Psoas muscle (tissue), 8 donors: ENCODE measurements at places on chromosomes 6 and 20. TPM values are rescaled to one million over a fixed set of nuclear protein-coding genes. Genes with fewer than 3 reads are reported as not detected.

GRCh38 chr20:41938353-41938752 is 320.2 kb upstream of the CHD6 start:
- no peak overlapping the region for H3K4me3 ChIP-seq
- no peak for DNase-seq

DNA sequence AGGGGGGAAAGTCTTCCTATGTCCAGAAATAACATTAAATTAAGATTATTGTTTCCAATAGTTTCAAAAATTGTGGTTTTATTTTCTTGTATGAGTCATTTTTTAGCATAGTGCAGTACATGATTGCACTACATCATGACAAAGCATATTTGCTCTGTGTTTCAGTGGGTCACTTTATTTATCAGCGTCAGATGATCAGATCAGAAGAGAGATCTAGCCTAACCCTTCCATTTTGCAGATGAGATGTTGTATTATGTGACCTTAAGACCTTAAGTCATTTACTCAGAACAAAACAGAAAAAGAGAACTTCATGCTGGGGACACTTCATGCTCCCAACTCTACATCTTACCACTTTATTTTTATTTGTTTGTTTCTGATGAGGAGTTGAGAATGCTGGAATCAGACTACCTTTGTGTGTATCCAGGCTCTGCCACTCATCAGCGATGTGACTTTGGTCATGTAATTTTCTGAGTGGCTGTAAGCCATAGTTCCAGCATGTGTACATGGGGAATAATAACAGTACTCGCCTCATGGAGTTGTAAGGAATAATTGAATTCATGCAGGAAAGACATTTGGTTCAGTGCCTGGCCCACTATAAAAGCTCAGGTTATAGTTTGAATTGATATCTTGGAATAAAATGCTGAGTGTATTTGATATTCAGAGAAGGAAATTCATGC is 13.5 kb downstream of the EYA4 start:
- H3K27me3 ChIP-seq, result no peaks in the 10 kb centered on the region
- H3K27ac ChIP-seq, result peak overlapping the region; percentile 58
- H3K36me3 ChIP-seq, result no peaks in the 10 kb centered on the region

DNA sequence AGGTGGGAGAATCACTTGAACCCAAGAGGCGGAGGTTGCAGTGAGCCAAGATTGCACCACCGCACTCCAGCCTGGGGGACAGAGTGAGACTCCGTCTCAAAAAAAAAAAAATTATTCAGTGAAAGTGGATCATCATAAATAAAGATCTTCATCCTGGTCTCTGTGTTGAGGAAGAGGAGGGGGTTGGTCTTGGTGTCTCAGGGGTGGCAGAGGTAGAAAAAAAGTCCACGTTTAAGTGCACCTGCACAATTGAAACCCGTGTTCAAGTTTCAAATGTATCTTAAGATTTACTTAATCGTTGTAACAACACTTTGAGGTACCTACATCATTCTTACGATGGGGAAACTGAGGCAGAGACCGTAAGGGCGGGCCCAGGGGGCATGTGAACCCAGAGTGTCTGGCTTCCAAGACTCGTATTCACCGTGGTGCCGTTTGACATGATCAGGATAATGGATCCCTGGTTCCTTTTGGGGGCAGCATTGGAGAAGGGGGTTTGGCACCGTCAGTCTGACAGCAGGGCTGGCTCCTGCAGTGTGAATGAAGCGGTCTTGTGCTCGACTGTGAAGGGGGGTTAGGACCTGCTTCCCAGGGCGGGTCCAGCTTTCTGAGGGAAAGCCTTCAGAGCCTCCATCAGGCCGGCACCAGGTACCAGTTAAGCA is 32.9 kb upstream of the ID1 start:
- H3K4me1 ChIP-seq, result peaks cover 34% of the 10 kb centered on the region
- no peaks in the 10 kb centered on the region for H3K36me3 ChIP-seq
- H3K4me3 ChIP-seq, result peak overlapping the region; percentile 75

GRCh38 chr6:135883045-135883444 is 31.5 kb downstream of the PDE7B start:
- H3K4me1 ChIP-seq, result peaks cover 7% of the 10 kb centered on the region
- no peak overlapping the region for H3K27ac ChIP-seq
- DNase-seq, result no peak
- H3K36me3 ChIP-seq, result no peaks in the 10 kb centered on the region

DNA sequence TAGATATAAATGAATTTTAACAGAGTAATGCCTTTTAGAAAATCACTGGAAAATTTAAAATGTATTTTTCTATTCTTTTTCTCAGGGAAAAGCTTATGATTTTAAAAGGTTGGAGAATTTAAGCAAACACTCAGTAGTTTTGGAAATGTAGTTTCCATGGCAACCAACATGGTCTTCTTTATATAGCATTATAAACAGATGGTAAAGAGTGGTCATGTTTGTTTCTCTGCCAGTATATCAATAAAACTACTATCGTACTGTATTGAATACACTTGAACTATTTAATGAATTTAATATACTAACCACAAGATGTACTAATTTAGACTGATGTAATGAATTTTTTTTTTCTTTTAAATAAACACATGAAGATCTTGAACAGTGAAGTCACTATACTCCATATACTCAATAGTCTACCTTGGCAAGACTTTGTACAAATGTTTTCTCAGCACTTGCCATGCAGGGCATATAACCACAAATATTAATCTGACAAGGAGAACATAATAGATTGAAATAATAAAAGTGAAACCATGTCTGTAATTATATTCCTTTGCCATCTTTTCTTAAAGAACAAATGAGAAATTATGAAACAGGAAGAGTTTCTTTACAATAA is 105.5 kb downstream of the PDSS2 start:
- no peak for DNase-seq
- H3K27me3 ChIP-seq, result no peaks in the 10 kb centered on the region
- H3K27ac ChIP-seq, result no peak overlapping the region
- H3K4me3 ChIP-seq, result no peak overlapping the region
- H3K36me3 ChIP-seq, result no peaks in the 10 kb centered on the region
- no peaks in the 10 kb centered on the region for H3K4me1 ChIP-seq

DNA sequence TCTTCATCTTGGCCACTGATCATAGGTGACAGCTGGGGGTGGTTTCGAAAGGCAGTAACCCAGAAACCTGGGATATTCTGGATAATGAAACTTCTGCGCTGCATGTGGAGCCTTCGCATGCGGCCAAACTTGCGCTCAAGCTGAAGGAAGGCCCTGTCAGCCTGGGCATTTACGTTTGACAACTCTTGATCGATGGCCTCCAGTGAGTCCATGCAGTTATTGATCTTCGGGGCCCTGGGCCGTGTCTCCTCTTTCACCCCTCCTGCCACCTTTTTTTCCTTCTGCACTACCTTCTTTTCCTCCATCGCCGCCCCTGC is 729 bp downstream of the TSPYL4 start:
- H3K4me1 ChIP-seq, result peaks cover 24% of the 10 kb centered on the region
- H3K27me3 ChIP-seq, result no peaks in the 10 kb centered on the region
- peak overlapping the region; percentile 88 for H3K4me3 ChIP-seq
- peak overlapping the region; percentile 83 for H3K27ac ChIP-seq

- no peak overlapping the region for H3K27ac ChIP-seq
- peaks cover 38% of the 10 kb centered on the region for H3K4me1 ChIP-seq
- DNase-seq, result no peak
- no peaks in the 10 kb centered on the region for H3K36me3 ChIP-seq
Measured at GRCh38 chr20:57692393-57692792, 17.4 kb downstream of the PMEPA1 start.

DNA sequence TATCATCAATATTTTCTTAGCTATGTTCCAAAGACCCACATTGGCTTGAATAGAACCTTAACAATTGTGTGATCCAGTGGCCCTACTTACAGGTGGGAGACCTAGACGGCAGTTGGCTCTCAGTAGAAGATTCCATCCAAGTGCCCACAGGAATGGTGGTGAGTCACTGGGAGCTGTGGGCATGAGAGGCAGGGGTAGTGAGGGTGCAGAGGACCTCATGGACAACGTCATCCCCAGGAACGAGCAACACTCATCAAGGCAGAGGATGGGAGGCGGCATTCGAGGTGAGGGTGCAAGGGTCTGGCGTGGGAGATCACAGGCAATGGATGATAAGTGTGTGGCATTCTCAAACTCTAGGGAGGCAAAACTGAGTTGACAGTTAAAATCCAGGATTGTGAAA is 17.5 kb upstream of the SPO11 start:
- H3K27me3 ChIP-seq, result peaks cover 4% of the 10 kb centered on the region
- no peak overlapping the region for H3K27ac ChIP-seq
- H3K4me3 ChIP-seq, result no peak overlapping the region
- no peaks in the 10 kb centered on the region for H3K36me3 ChIP-seq
- no peaks in the 10 kb centered on the region for H3K4me1 ChIP-seq

DNA sequence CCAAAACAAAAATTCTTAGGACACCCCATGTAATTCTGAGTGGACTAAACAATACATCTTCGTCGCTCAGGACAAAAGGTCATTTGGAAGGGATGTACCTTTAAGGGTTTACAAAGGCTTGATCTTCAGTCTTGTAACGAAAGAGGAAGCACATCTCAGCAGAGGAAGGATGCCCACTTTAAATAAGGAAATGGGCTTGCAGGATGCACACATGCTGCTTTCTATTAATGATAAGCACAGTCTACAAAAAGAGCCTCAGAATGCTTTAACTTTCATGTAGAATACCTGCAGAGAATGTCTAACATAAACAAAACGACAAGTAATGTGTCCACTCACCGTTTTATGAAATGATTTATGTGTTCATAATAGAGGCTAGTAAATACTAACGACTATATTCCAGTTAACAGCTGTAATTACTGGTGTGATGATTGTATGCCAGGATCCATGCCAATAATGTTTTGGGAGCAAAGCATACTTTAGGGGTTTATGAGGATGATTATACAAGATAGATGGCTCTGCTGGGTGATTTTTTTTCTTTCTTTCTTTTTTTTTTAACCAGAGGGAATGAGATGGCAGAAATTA is 216.9 kb downstream of the GMDS start:
- no peak overlapping the region for H3K27ac ChIP-seq
- H3K36me3 ChIP-seq, result no peaks in the 10 kb centered on the region
- no peak overlapping the region for H3K4me3 ChIP-seq
- DNase-seq, result no peak
- no peaks in the 10 kb centered on the region for H3K4me1 ChIP-seq

NFS1 gene
- total RNA-seq, result 45.0 TPM

CCN6 gene
- not detected for total RNA-seq

YWHAB gene
- total RNA-seq, result 63.2 TPM
